ENCODE measurements at places on chromosomes 2 and 18.
A peak's percentile ranks its signal among the peaks of the same experiment; 100 is the strongest.

DNA sequence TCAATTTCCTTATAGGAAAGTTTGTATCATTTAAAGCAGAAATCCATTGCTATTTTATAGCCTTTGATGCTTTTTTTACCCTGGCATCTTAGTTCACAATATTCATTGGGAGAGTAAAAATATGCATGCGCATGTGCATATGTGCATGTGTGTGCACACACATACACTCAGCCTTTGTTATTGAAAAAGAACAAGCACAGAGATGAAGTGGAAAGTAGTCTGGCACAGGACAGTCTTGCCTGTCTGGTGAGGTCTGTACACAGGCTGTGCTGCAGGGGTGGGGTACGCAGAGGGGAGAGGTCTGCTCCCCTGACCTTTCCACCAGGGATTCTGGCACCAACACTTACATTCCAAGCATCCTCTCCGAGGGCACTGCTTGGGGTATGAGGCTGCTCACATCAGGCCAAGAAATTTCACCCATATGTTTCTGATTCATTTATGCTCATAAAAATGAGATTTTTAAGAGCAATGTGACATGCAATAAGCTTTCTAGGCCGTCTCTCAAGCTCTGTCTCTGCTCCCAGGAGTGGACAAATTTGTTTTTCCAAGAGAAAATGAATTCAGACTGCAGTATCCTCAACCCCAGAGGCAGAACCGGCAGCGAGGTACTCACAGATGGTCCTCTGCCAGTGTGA, 237.2 kb downstream of the INSIG2 start:
- no peak for DNase-seq

DNA sequence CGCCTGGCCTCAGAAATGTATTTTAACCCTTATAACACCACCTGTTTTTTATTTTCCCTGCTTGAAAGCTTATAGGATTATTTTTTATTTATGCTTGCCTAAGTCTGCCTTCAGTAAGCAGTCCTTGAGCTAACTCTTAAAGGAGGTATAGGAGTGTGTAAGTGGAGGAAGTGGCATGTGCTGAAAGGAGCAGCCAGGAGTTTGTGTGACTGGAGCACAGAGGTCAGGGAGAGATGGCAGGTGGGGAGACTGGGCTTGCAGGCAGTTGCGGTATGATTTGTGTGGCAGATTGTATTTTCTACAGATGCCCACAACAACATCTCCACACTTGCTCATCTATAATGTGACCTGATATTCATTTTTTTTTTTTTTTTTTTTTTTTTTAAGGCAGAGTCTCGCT, 27.2 kb upstream of the PAIP2B start:
- DNase-seq: no peak

DNA sequence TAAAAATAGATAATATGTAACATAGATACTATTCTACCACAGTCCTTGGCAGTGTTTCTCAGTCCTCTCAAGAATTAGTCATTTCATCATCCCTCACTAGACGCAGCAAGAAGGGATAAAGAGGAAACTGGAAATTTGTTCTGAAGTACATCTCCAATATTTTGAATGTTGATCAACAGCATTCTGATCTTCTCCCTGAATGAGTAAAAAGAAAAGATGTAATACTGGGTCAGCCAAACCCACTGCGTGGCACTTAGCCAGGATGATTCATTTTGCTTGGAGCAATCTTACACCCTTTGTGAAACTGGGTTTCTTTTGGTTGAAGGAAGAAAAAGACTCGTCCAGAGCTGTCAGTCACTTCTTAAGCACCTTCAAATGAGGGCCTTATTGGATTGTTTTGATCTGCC, 54.1 kb downstream of the TAF1B start:
- no peak for DNase-seq

- DNase-seq: peak; percentile 18
Measured at GRCh38 chr2:84880645-84881521, at the start of gene TRABD2A. TRABD2A (minus strand) TSS chr2:84881084; CDS start chr2:84881039, 45 bp downstream.

GRCh38 chr2:173099271-173099670, 23.6 kb downstream of the MAP3K20 start:
- DNase-seq: no peak

DNA sequence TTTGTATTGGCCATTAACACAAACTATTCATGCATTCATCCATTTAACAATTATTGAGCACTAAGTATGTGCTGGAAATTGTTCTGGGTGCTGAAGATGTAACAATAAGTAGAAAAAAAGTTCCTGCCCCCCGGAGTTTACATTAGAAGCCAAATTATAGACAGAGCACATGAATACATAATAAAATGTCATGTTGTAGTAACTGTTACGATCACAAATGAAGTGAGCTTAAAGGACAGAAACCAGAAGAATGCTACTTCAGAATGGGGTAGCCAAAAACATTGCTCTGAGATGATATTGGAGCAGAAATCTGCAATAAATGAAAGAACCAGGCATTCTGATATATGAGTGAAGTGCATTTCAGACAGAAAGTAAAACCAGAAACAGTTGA, 256.0 kb upstream of the SETBP1 start:
- no peak for DNase-seq

DNA sequence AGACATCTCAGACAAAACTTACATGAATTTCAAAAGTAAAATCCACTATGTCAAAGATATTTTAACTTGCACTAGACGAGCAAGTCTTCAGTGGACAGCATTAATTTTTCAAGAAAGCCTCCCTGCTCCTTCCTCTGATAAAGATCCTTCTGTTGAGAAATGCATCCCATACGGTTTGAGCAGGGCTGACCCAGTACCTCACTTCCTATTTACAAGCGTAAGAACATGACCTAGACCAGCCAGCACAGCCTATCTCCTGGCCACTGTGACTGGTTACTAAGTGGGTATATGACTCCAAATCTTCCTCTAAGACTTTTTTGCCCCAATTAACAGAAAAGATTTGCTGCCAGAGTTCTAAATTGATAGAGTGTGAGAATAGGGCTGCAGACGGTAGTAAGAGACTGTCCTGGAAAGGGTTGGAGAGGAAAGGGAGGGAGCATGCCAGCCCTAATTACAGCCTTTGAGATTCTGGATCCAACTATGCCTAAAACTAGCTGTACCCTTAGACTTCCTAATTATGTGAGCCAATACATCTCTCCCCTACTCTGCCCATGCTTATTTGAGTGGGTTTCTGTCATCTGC, 108.4 kb downstream of the PRELID3A start:
- DNase-seq: no peak

DNA sequence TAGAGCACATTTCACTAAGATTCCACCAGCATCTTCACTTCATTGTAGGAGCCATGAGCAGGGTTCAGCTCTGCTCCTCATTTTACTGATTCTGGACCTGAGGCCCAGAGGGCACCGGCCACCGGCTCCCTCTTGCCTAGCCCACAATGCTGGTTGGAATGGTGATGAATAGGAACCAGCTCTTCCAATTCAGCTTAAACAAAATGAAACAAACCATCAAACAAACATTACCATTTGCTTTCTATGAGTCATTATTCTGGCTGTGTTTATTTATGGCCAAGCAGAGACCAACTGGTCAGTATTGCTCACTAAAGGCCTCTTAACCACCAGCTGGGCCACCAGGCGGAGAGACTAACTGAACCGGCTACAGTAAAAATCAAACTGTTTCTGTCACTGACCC, 176.7 kb downstream of the MTX2 start:
- no peak for DNase-seq

DNA sequence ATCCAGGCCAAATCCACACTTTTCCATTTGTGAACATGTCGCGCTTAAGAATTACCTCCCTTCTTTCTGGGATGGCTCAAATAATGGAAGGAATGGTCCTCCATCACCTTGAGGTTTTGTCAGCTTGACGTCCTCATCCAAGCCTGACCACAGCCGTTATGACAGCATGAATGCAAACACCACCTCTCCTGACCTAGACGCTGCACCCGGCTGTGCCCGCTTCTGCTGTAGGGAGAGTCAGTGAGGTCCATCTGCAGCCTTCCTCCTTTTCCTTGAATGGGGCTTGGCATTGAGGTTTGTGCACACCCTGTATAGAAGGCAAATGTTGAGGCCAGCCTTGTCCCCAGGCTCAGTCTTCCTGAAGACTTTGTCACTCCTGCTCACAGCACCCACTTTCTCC, 85.5 kb downstream of the TGOLN2 start:
- DNase-seq: no peak
